ENCODE measurements at places on chromosomes 6 and 20. TPM values are rescaled to one million over a fixed set of nuclear protein-coding genes. Genes with fewer than 3 reads are reported as not detected.

POU5F1 gene
- total RNA-seq, result 0.21 TPM

ANKRD60 gene
- total RNA-seq, result not detected

MYL9 gene
- total RNA-seq, result 0.76 TPM

TRIM40 gene
- not detected for total RNA-seq

GRCh38 chr20:37337208-37337991 lies 8.5 kb upstream of the SRC start:
- H3K4me1 ChIP-seq, result peaks cover 24% of the 10 kb centered on the region
- no peak for DNase-seq
- peak overlapping the region; percentile 90 for H3K27ac ChIP-seq
- H3K4me3 ChIP-seq, result peak overlapping the region; percentile 19
- no peaks in the 10 kb centered on the region for H3K36me3 ChIP-seq

DNA sequence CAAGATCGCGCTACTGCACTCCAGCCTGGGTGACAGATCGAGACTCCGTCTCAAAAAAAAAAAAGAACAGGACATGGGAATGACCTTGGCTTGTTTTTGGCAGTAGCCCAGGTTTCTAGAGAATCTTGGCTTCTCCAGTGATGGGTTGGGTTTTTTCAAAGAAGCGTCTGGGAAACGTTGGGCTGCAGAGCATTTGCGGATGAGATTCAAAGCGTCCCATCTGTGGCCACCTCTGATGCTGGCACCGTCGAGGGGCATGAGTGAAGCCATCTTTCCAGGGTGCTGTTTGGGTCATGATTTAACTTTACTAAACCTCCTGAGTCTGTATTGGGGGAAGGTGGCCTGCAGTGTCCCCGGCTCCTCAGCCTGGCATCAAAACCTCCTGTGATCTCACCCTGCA lies 43.2 kb upstream of the SRF start:
- no peak for DNase-seq
- no peaks in the 10 kb centered on the region for H3K36me3 ChIP-seq
- H3K4me1 ChIP-seq, result no peaks in the 10 kb centered on the region

DNA sequence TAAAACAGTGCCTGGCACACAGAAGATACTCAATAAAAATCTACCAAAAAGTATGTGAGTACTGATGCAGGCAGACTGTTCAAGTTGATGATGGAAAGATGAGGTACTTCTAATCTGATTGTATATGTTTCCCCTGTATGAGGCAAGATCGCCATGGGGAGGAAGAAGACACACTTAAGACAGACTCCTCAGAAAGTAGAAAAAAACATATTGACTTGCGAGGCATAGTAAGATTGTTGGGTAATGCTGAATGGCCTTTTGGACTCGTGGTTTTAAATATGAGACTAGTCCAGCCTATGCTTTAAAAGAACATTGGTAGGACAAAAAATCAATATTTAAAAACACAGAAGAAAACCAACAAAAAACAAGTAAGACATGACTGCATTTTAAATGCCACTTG lies 72.6 kb downstream of the SHPRH start:
- peaks cover 11% of the 10 kb centered on the region for H3K36me3 ChIP-seq
- no peak overlapping the region for H3K27ac ChIP-seq
- no peaks in the 10 kb centered on the region for H3K27me3 ChIP-seq
- H3K4me1 ChIP-seq, result no peaks in the 10 kb centered on the region
- DNase-seq, result no peak

- H3K27ac ChIP-seq, result no peak overlapping the region
- DNase-seq, result no peak
- H3K4me3 ChIP-seq, result no peak overlapping the region
- H3K27me3 ChIP-seq, result peaks cover 43% of the 10 kb centered on the region
- no peaks in the 10 kb centered on the region for H3K4me1 ChIP-seq
- H3K36me3 ChIP-seq, result no peaks in the 10 kb centered on the region
Observed at GRCh38 chr6:113881478-113881980, 24.4 kb downstream of the MARCKS start.

DNA sequence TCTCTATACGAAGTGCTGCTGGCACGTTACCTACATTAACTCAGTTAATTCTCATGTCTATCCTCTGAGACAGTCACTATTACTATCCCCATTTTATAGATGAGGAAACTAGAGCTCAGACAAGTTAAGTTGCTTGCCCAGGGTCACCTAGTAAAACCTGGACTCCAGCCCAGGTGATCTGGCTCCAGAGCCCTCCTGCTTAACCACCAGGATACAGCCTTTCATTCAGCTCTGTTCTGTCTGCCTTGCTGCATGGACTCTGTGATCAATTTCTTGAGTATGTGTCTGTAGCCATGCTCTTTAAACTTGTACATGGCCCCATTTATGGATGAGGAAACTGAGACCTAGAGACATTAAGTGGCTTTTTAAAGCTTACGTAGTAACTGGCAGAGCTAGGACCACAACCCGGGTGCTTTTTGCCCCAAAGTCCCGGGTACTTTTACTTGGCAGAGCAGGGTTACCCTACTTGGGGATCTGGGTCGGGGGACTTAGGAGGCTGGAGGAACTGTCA lies 4.7 kb downstream of the CDKN1A start:
- DNase-seq, result no peak
- no peak overlapping the region for H3K27ac ChIP-seq
- no peak overlapping the region for H3K4me3 ChIP-seq
- no peaks in the 10 kb centered on the region for H3K27me3 ChIP-seq
- peaks cover 27% of the 10 kb centered on the region for H3K4me1 ChIP-seq

DNA sequence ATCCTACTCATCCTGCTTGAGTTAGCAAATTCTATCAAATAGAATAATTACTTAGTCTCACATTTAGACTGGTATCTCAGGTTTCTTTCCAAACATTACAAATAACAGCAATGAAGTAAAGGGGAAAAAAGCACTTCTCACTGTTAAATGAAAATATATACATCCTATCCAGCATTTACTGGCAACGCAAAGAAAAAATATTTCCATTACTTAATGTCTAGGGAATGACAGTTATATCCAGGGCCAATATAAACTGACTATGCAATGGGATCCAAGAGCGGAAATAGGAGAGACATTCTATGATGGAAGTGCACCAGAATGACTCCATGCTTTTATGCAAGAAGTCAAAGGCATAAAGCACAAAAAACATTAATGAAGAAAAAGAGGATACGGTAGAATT lies 60.3 kb downstream of the ME1 start:
- H3K27ac ChIP-seq, result no peak overlapping the region
- no peaks in the 10 kb centered on the region for H3K36me3 ChIP-seq
- H3K4me1 ChIP-seq, result no peaks in the 10 kb centered on the region
- no peaks in the 10 kb centered on the region for H3K27me3 ChIP-seq
- H3K4me3 ChIP-seq, result no peak overlapping the region
- DNase-seq, result no peak

DNA sequence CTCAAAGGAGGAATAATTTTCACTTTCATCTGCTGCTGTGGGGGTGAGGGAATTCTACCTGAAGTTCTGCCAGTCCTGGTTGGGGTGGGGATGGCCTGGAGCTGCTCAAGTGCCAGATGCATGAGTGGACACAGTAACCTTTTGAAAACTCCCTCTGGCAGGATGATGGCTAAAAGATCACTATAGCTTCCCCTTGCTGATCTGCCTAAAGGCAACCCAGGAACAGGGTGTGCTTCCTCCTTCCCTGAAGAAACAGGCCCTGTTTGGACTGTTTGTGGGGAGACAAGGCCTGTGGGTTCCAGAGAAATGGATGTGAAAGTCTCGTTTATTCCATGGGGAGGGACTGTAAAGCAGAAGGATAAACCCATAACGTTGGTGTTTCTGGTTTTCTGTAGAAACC lies 176.9 kb downstream of the DTNBP1 start:
- H3K4me3 ChIP-seq, result no peak overlapping the region
- peaks cover 5% of the 10 kb centered on the region for H3K36me3 ChIP-seq
- H3K4me1 ChIP-seq, result peaks cover 61% of the 10 kb centered on the region
- H3K27ac ChIP-seq, result peak overlapping the region; percentile 53

DNA sequence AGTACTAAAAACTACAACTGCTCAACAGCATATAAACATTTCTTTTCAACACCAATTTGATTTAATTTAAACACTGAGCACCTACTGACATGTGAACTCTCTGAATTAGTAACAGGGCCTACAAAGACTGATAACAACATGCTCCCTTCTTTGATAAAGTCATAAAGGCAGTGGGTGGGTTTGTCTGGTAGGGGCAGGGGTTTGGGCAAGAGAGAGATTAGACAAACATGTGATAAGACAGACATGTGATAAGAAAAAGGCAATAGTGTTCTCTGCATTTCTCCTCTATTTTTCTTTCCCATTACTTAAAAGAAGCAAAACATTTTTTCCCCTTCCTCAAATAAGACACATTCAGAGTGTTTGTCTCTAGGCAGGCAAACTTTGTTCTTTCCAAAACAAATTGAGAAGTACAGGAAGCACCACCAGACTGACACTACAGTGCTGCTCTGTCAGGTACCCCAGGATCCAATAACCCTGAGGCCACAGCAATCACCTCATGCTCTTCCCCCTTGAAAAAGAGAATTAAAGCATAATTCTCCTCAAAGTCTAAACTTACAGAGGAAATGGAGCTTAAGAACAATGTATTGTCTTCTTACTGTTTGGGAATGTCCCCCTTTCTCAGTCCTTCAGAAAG lies 11.9 kb downstream of the C6orf52 start:
- no peaks in the 10 kb centered on the region for H3K27me3 ChIP-seq
- H3K4me1 ChIP-seq, result peaks cover 56% of the 10 kb centered on the region
- H3K4me3 ChIP-seq, result peak overlapping the region; percentile 36
- H3K27ac ChIP-seq, result peak overlapping the region; percentile 97
- H3K36me3 ChIP-seq, result peaks cover 4% of the 10 kb centered on the region

DNA sequence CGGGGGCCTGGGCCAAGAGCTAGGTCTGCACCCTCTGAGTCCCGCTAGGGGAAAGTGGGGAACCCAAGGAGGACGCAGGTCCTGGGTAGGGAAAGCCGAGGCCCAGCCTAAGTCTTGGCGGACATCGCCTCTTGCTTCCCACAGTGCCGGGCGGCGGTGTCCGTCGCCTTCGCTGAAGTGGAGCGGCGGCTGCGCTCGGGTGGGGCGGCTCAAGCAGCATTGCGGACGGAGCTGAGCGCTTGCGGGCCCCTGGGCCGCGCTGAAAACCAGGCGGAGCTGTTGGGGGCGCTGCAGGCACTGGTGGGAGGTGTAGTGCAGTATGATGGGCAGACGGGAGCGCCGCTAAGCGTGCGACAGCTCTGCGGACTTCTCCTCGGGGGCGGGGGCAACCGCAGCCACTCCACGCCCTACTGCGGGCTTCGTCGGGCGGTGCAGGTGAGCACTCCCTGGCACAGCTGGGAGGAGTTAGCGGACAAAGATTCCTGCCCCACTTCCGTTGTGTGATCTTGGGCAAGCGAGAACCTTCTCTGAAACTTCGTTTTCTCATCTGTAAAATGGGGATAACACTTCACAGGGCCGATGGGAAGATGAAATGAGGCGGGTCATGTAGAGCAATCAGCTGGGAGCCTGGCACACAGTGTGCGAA lies 4.2 kb downstream of the PRSS16 start:
- peaks cover 2% of the 10 kb centered on the region for H3K4me1 ChIP-seq
- no peak overlapping the region for H3K27ac ChIP-seq
- peaks cover 35% of the 10 kb centered on the region for H3K27me3 ChIP-seq
- H3K4me3 ChIP-seq, result peak overlapping the region; percentile 54
- no peak for DNase-seq

DNA sequence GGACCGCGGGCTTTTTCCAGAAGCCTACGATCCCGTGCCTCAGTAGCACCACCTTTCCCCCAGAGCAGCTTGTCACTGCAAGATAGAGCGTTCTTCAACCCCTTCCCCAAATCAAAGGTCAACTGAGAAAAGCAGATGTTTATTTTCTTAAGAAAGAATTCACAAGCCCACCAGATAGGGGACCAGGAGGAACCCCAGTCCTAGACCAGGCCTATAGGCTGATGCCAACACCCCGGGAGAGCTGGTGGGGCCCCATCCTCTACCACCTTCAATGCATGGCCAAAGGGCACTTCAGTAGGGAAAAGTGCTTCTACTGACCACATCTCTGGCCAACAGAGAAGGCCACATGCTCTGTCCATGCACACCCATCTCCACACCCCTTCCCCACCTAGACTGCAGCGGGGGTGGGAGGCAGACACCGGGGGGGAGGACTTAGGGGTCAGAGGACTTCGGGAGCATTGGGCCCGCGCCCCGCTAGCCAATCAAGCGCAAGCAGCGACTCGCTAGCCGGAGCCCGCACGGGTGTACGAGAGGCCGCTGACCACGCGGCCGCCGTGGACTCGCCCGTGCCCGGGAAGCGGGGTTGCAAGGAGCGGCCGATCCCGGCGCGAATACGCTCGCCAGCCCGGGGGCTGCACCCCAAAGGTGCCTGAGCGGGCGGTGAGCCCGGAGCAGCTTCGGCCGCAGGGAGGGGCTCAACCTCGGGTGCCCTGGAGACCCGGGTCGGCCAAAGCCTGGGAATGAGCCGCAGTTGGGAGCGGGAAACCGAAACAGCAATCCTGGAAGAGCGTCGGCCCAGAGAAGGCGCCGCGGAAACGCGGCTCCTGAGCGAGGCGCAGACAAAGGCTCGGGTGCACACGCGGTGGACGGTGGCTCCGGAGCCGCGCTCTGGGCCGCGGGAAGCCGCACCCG lies 2.8 kb downstream of the PDE10A start:
- H3K4me3 ChIP-seq, result no peak overlapping the region
- H3K27ac ChIP-seq, result no peak overlapping the region
- no peaks in the 10 kb centered on the region for H3K4me1 ChIP-seq
- H3K36me3 ChIP-seq, result peaks cover 4% of the 10 kb centered on the region
- peaks cover 24% of the 10 kb centered on the region for H3K27me3 ChIP-seq

DNA sequence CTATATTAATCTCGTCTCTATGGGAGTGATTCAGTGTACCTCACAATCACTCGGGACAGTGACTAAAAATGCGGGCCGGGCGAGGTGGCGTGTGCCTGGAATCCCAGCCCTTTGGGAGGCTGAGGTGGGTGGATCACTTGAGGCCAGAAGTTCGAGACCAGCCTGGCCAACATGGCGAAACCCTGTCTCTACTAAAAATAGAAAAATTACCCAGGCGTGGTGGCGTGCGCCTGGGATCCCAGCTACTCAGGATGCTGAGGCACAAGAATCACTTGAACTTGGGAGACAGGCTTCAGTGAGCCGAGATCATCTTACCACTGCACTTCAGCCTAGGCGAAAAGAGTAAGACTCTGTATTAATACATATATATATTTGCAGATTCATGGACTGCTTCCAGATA lies 17.4 kb downstream of the POPDC3 start:
- H3K27me3 ChIP-seq, result peaks cover 27% of the 10 kb centered on the region
- no peak for DNase-seq
- H3K27ac ChIP-seq, result no peak overlapping the region
- no peak overlapping the region for H3K4me3 ChIP-seq
- no peaks in the 10 kb centered on the region for H3K36me3 ChIP-seq
- H3K4me1 ChIP-seq, result no peaks in the 10 kb centered on the region

DNA sequence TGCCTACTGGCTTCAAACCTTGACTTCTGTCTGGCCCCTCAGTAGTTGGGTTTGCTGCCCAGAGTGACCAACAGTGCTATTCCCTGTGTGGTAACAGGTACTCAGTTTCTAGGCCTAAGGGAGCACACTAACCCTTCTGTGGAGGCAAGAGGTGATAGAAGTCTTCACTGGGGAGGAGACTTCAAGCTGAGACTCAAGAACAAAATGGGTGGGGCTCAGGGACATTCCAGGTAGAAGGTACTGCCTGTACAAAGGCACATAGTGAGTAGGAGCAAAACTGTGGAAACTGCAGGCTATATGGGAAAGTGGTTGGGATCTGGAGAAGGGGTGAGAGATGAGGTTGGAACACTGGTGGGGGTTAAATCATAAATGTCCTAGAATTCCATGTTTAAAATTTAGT lies 2.3 kb upstream of the SCAND1 start:
- no peaks in the 10 kb centered on the region for H3K36me3 ChIP-seq
- DNase-seq, result no peak
- H3K4me3 ChIP-seq, result no peak overlapping the region
- peaks cover 19% of the 10 kb centered on the region for H3K4me1 ChIP-seq

- H3K4me3 ChIP-seq, result no peak overlapping the region
- H3K4me1 ChIP-seq, result no peaks in the 10 kb centered on the region
- H3K27me3 ChIP-seq, result no peaks in the 10 kb centered on the region
- DNase-seq, result no peak
- H3K36me3 ChIP-seq, result peaks cover 44% of the 10 kb centered on the region
Observed at GRCh38 chr6:157585274-157586087, 204.5 kb downstream of the ZDHHC14 start.
